Right lung (tissue), 10 donors: ENCODE measurements at places on chromosomes 2 and 18. TPM values are rescaled to one million over a fixed set of nuclear protein-coding genes. Genes with fewer than 3 reads are reported as not detected.

DNA sequence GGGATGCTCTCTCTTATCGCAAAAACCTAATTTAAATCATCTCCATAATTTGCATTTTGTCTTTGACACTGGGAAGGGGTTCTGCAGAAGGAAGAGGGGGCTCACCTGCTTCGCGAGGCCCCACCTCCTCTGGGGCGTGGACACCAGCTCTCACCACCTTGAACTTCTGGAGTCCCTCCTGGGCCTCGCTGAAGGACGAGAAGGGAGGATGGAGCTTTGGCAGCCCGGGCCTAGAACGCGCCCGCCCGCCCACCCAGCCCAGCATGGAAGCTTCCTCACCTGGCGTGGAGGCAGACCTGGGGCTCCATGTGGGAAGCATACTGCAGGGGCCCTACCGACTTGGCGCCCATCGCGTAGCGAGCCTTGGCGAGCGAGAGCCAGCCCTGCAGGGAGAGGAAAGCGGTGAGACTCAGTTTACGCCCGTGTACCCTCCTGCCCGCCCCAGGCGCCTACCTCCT is 1.1 kb upstream of the IMP4 start:
- DNase-seq, result no peak

DNA sequence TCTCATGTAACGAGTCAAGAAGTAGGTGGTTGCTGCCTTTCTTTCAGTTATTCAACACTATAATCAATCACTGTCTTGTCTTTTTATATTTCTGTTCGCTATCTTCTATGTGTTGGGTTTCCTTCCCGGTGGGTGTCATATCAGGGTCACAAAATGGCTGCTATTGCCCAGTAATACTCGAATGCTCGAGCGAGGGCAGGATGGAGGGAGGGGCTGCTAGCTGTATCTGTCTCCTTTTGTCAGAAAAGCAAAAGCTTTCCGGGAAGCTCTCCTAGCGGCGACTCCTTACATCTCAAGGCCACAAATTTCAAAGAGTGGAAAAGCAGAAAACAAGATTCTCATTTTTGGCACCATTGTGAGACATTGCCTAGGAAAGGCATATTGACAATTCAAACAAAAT is 16.4 kb upstream of the GALNT3 start:
- no peak for DNase-seq

GRCh38 chr2:44578471-44579093 is 216.8 kb downstream of the CAMKMT start:
- no peak for DNase-seq

DNA sequence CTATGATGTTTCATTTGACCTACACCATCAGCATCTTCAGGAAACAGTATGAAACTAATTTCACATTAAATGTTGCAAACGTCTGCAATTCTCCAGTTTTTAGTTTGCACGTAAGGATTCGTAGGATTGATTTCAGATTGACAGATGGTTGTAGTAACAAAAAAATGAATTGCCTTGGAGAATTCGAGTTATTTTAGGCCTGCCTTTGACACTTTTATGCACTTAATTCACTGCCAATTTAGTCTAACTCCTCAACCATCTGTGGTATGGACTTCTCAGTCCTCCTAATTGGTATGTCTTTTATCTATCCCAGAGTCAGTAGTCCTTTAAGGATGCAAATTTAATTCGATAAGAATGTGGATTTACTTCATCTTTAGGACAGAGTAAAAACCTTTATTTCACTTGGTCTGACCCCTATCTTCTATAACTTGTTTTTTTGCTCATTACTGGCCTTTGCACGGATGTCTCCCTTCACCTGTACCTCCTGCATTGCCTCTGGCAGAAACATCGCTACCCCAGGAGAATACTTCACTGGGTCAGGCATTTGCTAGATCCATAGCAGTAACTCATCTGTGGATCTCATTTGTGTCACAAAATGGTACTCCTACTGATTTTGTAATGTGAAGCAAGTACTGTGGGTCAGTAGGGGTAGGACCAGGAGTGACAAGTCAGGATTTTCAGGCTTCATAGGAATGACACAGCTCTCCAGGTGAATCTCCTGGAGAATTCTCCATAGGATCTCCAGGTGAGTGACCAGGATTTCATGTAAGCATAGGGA is 3.9 kb downstream of the RPL37A start:
- DNase-seq, result no peak

DNA sequence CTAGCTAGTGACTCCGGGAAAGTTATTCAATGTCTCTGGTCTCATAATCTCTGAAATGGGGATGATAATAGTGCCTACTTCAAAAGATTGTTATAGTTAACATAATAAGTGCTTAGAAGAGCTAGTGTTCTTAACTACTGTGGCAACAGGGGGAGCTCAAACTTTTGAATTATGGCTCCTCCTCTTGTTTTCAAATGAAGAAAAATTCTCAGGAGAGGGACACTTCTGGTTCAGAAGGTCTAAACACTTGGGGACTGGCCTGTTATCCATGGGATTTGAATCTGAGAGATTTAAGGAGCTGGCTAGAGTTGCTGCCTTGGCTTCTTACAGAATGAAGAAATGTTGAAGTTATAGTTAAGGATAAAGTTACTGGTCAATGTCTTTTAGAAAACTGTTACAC is 92.2 kb upstream of the ITGB6 start:
- no peak for DNase-seq

SGPP2 gene
- polyA plus RNA-seq, result 3.0 TPM

GRCh38 chr2:85441864-85442263 is 23.4 kb downstream of the SH2D6 start:
- no peak for DNase-seq

- peak; percentile 58 for DNase-seq
Observed at GRCh38 chr18:22391407-22392345, 26.0 kb downstream of the CTAGE1 start.

GRCh38 chr2:65265671-65266045 is 38.0 kb downstream of the ACTR2 start:
- DNase-seq, result no peak

GRCh38 chr2:107276034-107276433 is 390.1 kb upstream of the ST6GAL2 start:
- no peak for DNase-seq

LCT gene
- 0.19 TPM for polyA plus RNA-seq

DNA sequence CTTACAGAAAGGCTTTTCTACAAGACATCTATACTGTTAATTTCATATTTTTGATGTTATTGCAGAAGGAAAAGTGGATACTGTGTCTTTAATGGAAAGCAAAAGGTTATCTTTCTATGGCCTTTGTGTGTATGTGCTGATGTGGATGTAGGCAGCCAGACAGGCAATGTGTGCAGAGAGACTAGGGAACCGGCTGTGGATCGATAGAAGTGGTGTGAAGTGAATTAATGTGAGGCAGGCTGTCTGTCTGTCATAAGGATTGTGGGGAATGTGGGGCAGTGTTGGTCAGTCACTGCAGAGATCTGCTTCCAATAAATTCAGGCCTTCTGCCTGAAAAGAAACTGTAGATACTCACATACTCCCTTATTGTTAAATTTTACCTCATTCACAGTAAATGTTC is 156.7 kb downstream of the WDR7 start:
- no peak for DNase-seq

DNA sequence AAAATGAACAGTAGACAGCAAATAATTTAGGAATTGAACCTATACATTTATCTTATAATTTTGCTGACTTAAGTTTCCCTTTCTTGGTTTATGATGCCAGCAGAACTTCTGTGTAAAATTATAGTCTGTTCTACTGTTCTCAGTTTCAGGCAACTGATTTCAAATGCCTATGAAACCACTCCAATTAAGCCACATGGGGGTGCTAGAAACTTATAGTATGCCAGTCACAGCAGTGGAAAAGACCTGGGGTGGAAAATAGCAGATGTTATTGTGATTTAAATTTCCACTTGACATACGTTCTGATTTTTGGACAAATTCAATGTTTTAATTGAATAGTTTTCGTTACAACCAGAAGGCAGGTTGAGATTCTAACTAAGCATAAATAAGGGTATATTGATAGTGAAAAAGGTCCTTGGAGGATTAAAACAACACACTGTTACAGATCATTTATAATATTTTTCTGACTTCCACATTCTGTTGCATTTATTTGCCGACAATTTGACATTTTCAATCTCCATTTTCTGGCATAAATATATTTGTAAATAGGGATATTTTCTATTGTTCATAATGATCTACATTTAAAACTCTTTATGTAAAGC is 61.4 kb downstream of the CPS1 start:
- peak; percentile 15 for DNase-seq

- DNase-seq, result no peak
Observed at GRCh38 chr2:14616342-14616741, 16.2 kb upstream of the LRATD1 start.

GRCh38 chr18:75261430-75262223 is 51.0 kb downstream of the TSHZ1 start:
- DNase-seq, result no peak

DNA sequence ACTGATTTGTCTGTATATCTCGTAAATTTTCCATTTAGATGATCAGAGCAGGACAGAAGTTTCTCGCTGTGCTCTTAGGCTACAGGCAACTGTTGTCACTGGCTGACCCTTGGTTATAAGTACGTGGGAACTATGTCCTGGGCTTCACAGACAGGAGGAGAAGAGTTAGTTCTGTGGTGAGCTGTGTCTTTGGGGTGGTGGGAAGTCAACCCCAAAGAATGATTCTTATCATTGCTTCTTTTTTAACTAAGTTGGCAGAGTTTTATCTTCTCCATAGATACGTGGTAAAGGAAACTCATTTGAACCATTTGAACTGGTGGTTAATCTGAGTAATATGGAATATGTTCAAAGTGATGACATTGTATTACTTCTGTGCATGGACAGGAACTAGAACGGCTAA is 230.6 kb upstream of the EPAS1 start:
- no peak for DNase-seq

MEP1B gene
- 0.10 TPM for polyA plus RNA-seq

- no peak for DNase-seq
Observed at GRCh38 chr2:54306556-54306955, 50.5 kb upstream of the TSPYL6 start.

- DNase-seq, result no peak
Observed at GRCh38 chr2:163852616-163853015, 116.8 kb upstream of the FIGN start.

- no peak for DNase-seq
Observed at GRCh38 chr18:69567813-69568488, 167.3 kb downstream of the DOK6 start.

DNA sequence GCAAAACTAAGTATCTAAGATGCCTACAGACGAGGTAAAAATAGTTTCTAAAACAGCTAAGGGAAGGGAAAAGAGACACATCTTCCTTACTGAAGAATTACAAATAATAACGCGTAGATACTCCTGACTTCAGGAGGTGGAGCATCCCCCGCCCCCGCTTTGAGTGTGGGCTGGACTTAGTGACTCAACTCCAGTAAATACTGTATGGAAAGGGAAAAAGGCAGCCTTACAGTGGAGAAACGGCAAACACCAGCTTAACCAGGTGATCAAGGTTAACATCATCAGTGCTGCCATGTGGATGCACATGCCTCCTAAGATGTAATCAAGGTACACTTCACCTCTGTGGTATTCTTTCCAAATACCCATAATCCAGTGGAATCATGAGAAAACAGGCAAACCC is 47.9 kb downstream of the HADHB start:
- DNase-seq, result no peak

DNA sequence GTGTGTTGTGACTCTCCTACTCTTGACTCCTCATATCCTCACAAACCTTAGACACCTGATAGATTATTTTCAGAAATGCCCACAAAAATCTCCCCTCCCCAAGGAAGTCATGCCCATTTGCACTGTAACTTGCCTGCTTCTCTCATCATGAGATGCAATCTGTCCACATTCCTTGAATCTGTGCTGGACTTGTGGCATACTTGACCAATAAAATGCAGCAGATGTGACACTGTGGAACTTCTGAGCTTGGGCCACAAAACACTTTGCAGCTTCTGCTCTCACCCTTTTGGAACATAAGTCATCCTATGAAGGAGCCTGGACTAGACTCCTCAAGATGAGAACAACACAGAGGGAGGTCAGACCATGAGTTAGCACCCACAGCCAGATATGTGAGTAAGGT is 4.4 kb upstream of the PID1 start:
- DNase-seq, result no peak

DNA sequence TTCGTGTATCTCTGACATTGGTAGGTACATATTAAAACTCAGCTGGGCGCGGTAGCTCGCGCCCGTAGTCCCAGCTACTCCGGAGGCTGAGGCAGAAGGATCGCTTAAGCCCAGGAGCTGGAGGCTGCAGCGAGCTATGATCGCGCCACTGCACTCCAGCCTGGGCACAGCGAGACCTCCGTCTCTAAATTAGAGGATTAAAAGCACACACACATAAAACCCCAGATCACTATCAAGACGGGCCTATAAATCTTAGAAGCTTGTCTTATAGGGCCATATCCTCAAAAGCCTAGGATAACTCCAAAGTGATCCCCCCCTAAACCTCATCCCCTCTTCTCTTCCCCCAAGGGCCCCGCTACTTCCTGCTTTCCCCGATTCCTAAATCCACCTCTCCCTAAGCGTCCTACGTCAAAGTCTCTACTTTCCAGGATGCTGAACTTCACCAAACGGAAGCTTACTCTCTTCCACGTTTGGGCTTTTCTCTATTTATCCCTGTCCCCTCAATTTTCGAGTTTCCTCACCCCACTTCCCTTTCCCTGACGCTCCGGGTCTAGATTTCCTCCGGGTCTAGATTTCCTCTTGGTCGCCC is 707 bp downstream of the KRCC1 start:
- peak; percentile 35 for DNase-seq

SLC30A3 gene
- 0.51 TPM for polyA plus RNA-seq

ST6GAL2 gene
- polyA plus RNA-seq, result 1.8 TPM

UGT1A9 gene
- not detected for polyA plus RNA-seq

GRCh38 chr18:5463390-5463789 is 80.4 kb downstream of the EPB41L3 start:
- peak; percentile 38 for DNase-seq

PLB1 gene
- polyA plus RNA-seq, result 1.4 TPM

DNA sequence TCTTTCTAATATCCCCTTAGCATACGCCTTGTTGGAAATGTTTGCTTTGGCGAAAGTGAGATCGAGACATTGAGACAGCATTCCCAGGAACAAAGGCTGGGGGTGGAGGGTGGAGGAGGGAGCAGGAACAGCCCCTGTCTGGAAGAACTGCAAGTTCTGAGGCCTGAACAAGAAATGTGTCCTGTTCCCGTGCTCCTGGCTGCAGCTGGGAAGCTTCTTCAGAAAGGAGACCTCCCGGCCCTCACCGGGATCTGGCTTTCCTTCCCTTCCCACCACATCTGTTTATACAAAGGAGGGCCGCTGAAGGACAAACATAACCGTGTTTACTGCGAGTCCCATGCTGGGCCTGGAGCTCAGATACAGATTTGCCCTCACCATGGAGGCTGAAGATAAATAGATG is 35.9 kb downstream of the AFF3 start:
- no peak for DNase-seq

- no peak for DNase-seq
Observed at GRCh38 chr2:144438801-144439631, 80.9 kb downstream of the ZEB2 start.

DPP4 gene
- 56.4 TPM for polyA plus RNA-seq
